Activated CD8-positive, alpha-beta memory T cell treated with anti-CD3 and anti-CD28 coated beads for 36 hours (primary cell): ENCODE measurements at places on chromosomes 5 and 9. TPM values are rescaled to one million over a fixed set of nuclear protein-coding genes. Genes with fewer than 3 reads are reported as not detected.

MEF2C gene
- 0.08 TPM for total RNA-seq

TAF1L gene
- total RNA-seq, result not detected

DDX4 gene
- total RNA-seq, result not detected

FCN2 gene
- not detected for total RNA-seq

DBH gene
- total RNA-seq, result not detected

PPP3R2 gene
- total RNA-seq, result not detected

DNAJC18 gene
- 26.7 TPM for total RNA-seq

SOX30 gene
- total RNA-seq, result 0.29 TPM

GRXCR2 gene
- total RNA-seq, result not detected

CLINT1 gene
- 74.8 TPM for total RNA-seq
